ENCODE measurements at places on chromosomes 3 and 15.
A peak's percentile ranks its signal among the peaks of the same experiment; 100 is the strongest.

- no peak for DNase-seq
These were observed at the start of gene GCSAM for GRCh38 chr3:112132975-112133448. GCSAM (minus strand) TSS chr3:112133248; CDS start chr3:112133120, 128 bp downstream.

- DNase-seq: no peak
These were observed 32.7 kb downstream of the ZNF385D start for GRCh38 chr3:21718161-21718765.

DNA sequence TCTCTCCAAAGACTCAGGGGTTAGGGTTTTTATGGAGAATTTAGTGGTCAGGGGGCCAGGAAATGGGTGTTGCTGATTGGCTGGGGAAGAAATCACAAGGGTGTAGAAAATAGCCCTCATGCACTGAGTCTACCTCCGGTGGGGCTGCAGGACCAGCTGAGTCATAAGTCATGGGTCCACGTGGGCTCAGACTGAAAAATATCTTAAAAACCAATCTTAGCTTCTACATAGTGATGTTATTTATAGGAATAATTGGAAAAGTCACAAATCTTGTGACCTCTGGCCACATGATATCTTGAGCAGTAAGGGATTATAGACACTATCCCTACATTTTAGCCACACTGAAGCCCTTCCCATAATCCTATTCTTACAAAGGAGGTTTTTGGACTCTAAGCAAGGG, 224.0 kb downstream of the DPH6 start:
- DNase-seq: peak; percentile 24

GRCh38 chr3:123270818-123271217, 69.1 kb downstream of the SEC22A start:
- peak; percentile 56 for DNase-seq

- DNase-seq: peak; percentile 81
These were observed 353.3 kb downstream of the LPP start for GRCh38 chr3:188507244-188507720.

- DNase-seq: no peak
These were observed 227.4 kb upstream of the AZI2 start for GRCh38 chr3:28575746-28576613.

DNA sequence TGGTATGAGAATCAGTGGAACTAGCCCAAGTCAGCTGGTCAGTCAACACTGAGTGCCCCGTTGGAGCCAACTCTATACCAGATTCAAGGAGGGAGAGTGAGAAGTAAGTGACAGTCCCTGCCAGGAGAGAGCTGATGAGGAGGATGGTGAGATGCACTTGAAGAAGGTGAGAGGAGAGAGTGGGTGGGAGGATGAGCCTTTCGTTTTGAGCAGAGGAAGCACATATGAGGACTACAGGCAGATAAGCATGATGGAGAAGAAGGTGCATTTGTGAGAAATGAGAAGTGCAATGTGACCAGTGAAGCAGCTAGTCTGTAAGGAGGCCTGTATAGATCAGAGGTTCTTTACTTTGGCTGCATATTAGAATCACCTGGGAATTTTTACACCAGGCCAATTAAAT, 40.4 kb downstream of the NME9 start:
- DNase-seq: no peak

DNA sequence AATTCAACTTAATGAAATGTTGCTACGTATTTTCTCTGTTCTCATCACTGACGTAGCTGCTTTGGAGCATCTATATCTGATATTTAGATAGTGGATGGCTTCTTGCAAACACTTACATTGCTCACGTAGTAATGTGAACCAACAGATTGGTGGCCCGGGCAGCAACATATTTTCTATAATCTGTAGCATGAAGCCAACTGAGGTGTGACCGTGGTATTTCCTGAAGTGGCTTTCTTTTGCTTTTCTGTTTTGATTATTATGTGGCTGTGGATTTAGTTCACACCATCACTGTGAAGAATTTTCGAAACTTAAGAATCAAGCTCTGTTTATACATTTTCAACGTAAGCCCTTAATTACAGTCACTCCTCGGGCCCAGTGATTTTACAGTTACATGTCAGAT, 288.5 kb downstream of the LPP start:
- no peak for DNase-seq
